NCI-H510A (cell line): ENCODE measurements at places on chromosomes 4 and X.

- no peak for DNase-seq
Observed at GRCh38 chrX:74520896-74521295, 93.5 kb downstream of the RLIM start.

DNA sequence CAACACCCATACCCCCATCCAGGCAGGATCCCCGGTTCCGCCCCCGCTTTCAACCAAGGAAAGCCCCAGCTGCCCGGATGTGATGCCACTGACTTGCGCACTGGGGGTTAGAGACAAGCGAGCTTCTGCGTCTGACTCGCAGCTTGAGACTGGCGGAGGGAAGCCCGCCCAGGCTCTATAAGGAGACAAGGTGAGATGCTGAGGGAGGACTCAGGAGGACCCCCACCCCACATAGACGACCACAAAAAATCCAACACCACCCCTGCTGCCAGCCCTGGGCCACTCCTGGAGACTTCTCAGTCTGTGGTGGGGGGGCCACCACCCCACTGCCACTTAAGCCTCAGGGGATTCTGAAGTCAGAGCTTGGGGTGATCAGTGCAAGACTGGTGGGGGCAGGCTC, at the start of gene MAGEA4:
TSS of gene MAGEA4 (plus strand) at position 110 of the 400 bp plus-strand sequence. CDS start 10,776 bp downstream, outside the sequence.
- DNase-seq, result no peak

DNA sequence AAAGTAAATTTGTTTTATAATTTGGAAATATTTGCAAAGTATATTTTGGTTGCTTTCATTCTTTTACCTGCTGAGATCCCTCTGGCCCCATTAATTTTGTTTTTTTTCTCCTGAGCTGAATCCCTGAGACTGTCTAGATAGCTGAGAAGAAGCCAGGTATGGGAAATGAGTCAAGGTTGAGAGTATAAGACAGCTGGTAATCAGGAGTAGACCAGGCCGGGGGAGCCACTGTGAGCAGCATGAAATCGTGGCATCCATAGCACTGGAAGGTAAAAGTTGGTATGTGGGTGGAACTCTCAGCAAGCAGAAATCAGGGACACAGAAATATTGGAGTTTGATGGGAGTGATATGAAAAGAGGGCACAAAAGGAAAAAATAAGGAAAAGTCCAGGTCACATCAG, 164.5 kb downstream of the FHIP1A start:
- DNase-seq, result no peak

DNA sequence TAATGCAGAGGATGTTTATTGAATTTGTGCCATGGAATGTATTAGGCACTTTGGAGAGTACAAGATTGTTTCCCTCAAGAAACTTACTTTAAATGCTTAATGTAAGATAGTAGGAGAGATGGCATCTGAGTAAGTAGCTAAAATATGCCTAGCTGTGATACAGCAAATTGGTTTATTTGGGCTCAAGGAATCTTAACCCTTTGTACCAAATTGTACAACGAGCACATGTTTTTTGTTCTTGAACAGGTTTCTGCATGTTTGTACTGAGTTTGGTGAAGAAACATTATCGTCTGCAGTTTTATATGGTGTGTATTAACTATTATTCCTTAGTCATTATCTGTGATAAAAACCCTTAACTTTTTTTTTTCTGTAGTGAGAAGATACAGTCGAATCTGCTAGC, 48.6 kb downstream of the CDS1 start:
- DNase-seq, result no peak

DNA sequence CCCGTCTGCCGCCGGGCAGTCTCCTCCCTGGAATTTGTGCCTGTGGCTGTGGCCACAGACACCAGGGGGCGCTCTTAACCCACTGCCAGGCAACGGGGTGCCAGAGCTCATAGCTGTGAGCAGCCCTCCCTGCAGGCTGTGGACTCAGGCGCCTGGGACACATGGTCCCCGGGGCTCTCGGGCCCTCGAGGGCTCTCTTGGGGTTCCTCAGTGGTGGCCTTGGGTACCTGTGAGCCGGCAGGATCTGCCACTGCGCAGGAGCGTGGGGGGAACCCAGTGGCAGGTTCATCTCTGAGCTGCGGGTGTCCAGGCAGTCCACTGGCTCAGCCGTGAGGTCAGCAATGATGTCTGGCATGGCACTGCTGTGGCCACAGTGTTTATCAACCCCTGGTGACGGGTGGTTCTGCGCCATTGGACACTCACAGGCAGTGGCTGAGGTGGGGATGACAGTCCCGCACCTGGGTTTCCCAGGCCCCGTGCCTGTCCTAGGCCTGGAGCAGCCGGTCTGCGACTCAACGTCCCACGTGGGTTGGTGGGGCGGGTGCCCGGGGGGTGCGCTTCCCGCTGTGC, 37.2 kb downstream of the PCGF3 start:
- no peak for DNase-seq

- no peak for DNase-seq
Observed at GRCh38 chr4:31083456-31083855, 363.3 kb downstream of the PCDH7 start.

GRCh38 chrX:70464051-70464450, 19.4 kb downstream of the DLG3 start:
- DNase-seq, result no peak

GRCh38 chr4:106582103-106582502, 213.5 kb upstream of the GIMD1 start:
- DNase-seq, result no peak

GRCh38 chr4:8274765-8275547, 5.4 kb downstream of the HTRA3 start:
- DNase-seq, result no peak

DNA sequence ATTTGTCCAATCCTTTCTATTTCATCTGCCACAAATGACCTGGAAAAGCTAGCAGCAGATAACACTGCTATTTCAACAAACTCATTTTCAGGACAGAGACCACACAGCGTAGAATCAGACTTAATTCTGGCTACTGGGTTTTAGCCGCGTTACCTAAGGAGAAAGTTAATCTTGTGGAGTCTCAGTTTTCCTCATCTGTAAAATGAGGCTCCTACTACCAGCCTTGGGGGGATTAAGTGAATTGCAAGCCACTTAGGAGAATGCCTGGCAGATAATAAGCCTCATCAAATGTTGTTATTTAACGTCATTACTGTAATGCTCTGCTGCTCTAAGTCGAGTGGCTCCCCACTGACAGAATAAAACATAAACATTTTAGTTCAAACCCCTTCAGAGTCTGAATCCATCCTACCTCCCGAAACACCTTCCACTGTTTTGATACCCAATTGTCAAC, 1.4 kb downstream of the CCNI start:
- DNase-seq, result no peak

DNA sequence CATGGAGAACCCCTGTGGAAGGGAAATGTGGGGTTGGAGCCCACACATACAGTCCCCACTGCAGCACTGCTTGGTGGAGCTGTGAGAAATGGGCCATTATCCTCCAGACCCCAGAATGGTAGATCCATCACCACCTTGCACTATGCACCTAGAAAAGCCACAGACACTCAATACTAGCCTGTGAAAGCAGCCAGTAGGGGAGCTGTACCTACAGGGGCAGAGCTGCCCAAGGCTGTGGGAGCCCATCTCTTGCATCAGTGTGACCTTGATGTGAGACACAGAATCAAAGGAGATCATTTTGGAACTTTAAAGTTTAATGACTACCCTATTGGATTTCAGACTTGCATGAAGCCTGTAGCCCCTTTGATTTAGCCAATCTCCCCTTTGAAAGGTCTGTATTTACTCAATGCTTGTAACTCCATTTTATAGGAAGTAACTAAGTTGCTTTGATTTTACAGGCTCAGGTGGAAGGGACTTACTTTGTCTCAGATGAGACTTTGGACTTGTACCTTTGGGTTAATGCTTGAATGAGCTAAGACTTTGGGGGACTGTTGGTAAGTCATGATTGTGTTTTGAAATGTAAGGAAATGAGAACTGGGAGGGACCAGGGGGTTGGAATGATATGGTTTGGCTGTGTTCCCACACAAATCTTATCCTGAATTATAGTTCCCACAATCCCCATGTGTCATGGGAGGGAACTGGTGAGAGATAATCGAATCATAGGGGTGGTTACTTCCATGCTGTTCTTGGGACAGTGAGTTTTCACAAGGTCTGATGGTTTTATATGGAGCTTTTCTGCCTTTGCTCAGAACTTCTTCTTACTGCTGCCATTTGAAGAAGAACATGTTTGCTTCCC, 352.6 kb downstream of the INPP4B start:
- no peak for DNase-seq
